ENCODE measurements at places on chromosomes 2 and 18. TPM values are rescaled to one million over a fixed set of nuclear protein-coding genes. Genes with fewer than 3 reads are reported as not detected.

TMEM87B gene
- total RNA-seq = 10.0 TPM

ZNF385B gene
- 3.0 TPM for total RNA-seq

- no peaks in the 10 kb centered on the region for H3K27me3 ChIP-seq
- DNase-seq = no peak
- no peaks in the 10 kb centered on the region for H3K4me1 ChIP-seq
- peaks cover 2% of the 10 kb centered on the region for H3K36me3 ChIP-seq
- no peak overlapping the region for H3K4me3 ChIP-seq
- no peak overlapping the region for H3K27ac ChIP-seq
These were observed 88.1 kb downstream of the CMPK2 start for GRCh38 chr2:6777626-6778025.

GRCh38 chr2:53989210-53989862 lies 18.5 kb upstream of the PSME4 start:
- H3K27ac ChIP-seq = no peak overlapping the region
- no peaks in the 10 kb centered on the region for H3K27me3 ChIP-seq
- no peak for DNase-seq
- H3K4me1 ChIP-seq = no peaks in the 10 kb centered on the region

GRCh38 chr2:139495851-139496250 lies 715.7 kb upstream of the NXPH2 start:
- H3K36me3 ChIP-seq = peaks cover 26% of the 10 kb centered on the region
- peak; percentile 26 for DNase-seq
- no peaks in the 10 kb centered on the region for H3K27me3 ChIP-seq
- no peak overlapping the region for H3K27ac ChIP-seq
- no peak overlapping the region for H3K4me3 ChIP-seq
- H3K4me1 ChIP-seq = no peaks in the 10 kb centered on the region

DNA sequence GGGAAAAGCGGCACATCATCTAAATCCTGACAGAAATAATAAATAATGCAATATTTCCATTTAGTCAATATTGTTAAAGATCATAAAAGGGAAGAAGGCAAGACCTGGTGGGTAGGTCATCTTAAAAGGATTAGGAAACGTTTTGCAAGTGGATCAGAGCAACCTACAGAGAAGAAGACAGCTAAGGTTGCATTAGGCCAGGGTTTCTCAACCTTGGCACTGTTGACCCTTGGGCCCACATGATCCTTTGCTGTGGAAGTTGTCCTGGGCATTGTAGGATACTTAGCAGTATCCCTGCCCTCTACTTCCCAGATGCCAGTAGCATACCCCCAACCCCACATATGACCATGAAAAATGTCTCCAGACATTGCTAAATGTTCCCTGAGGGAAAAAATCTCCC lies 55.0 kb downstream of the KLF7 start:
- DNase-seq = no peak
- H3K36me3 ChIP-seq = peaks cover 7% of the 10 kb centered on the region
- H3K27ac ChIP-seq = no peak overlapping the region
- no peak overlapping the region for H3K4me3 ChIP-seq
- H3K4me1 ChIP-seq = no peaks in the 10 kb centered on the region

BBS5 gene
- 0.83 TPM for total RNA-seq

DNA sequence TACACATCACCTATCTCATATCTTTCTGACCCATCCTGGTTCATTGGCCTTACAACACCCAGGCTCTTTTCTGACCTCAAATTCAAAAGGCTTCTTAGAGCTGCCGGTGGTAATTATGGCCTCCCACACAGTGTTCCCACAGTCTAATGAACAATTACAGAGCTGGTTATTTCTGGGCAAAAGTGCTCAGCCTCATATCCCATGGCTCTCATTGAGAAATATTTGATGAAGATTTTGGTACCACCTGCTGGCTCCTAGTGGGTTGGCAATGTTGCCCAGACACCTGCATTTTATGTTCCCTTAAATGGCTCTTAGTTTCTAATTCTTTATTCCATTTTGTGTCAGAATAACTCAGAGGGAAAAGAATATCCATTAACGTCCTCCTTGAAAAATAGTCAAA lies 20.1 kb upstream of the SCYGR2 start:
- no peak for DNase-seq
- no peaks in the 10 kb centered on the region for H3K4me1 ChIP-seq
- H3K27me3 ChIP-seq = no peaks in the 10 kb centered on the region
- H3K36me3 ChIP-seq = peaks cover 5% of the 10 kb centered on the region
- no peak overlapping the region for H3K4me3 ChIP-seq

GRCh38 chr2:178860551-178860950 lies 53.3 kb upstream of the TTN start:
- H3K27ac ChIP-seq = no peak overlapping the region
- H3K36me3 ChIP-seq = no peaks in the 10 kb centered on the region
- no peaks in the 10 kb centered on the region for H3K27me3 ChIP-seq
- H3K4me1 ChIP-seq = peaks cover 7% of the 10 kb centered on the region
- H3K4me3 ChIP-seq = no peak overlapping the region

DNA sequence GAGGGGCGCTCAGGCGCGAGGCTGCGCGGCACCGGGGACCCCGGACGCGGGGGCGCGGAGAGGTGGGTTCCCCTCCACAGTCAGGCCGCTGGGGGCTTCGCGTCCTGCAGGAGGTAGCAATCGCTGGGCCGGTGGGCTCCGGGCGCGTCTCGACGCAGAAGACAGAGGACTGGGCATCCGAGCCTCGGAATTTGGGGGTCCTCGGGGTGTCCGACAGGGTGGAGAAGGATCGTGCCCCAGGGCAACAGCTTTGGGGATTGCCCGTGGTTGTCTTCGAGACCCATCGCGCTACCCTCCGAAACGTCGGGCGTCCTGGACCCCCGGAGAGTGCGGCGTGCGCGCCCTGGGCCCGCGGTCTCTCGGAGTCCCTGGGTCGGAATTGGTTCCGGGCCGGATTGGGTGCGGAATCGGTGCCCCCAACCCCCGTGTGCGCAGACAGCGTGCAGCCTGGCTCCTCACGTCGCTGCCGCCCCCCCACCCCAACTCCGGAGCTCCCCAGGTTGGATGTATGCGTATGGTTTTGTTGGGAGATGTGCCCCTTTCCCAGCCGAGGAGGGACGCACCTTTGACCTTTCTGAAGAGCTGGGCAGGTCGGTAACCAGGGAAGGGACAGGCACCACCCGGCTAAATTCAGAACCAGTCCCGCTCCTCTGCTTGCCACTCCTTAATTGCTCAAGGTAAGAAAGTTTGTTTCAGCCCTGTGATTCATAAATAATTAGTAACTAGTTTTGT lies 750 bp downstream of the NPAS2 start:
- peak overlapping the region; percentile 77 for H3K4me3 ChIP-seq
- H3K27ac ChIP-seq = no peak overlapping the region
- peaks cover 28% of the 10 kb centered on the region for H3K27me3 ChIP-seq
- H3K4me1 ChIP-seq = peaks cover 3% of the 10 kb centered on the region

DNA sequence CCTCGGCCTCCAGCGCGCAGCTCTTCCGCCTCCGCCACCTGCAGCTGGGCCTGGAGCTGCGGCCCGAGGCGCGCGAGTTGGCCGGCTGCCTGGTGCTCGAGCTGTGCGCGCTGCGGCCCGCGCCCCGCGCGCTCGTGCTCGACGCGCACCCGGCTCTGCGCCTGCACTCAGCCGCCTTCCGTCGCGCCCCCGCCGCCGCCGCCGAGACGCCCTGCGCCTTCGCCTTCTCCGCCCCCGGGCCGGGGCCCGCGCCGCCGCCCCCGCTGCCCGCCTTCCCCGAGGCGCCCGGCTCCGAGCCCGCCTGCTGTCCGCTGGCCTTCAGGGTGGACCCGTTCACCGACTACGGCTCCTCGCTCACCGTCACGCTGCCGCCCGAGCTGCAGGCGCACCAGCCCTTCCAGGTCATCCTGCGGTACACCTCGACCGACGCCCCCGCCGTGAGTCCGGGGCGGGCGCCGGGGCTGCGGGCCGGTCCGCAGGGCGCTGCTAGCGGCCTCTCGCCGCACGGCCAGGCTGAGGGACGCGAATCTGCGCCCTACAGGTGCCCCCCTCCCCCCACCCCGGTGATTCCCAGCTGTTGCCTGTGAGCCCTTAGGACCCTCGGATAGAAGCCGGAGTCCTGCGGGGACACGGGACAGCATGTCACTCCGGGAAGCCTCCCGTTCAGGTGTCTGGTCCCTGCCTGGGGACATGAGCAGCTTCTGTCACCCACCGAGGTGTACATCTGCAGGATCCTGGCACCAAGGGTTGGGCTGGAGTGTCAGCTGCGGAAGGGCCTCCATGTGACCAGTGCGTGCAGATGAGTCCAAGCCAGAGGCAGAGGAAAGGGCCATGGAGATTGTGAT lies 616 bp downstream of the RNPEPL1 start:
- peak overlapping the region; percentile 84 for H3K4me3 ChIP-seq
- H3K4me1 ChIP-seq = peaks cover 2% of the 10 kb centered on the region
- no peak for DNase-seq
- H3K27ac ChIP-seq = no peak overlapping the region
- H3K27me3 ChIP-seq = peaks cover 20% of the 10 kb centered on the region

GRCh38 chr2:48414980-48415835 lies 114.7 kb upstream of the STON1 start:
- H3K36me3 ChIP-seq = no peaks in the 10 kb centered on the region
- peaks cover 3% of the 10 kb centered on the region for H3K4me1 ChIP-seq
- no peak overlapping the region for H3K27ac ChIP-seq
- H3K4me3 ChIP-seq = no peak overlapping the region
- no peaks in the 10 kb centered on the region for H3K27me3 ChIP-seq
